ENCODE measurements at places on chromosomes 1 and 21. TPM values are rescaled to one million over a fixed set of nuclear protein-coding genes. Genes with fewer than 3 reads are reported as not detected.
A peak's percentile ranks its signal among the peaks of the same experiment; 100 is the strongest.

DNA sequence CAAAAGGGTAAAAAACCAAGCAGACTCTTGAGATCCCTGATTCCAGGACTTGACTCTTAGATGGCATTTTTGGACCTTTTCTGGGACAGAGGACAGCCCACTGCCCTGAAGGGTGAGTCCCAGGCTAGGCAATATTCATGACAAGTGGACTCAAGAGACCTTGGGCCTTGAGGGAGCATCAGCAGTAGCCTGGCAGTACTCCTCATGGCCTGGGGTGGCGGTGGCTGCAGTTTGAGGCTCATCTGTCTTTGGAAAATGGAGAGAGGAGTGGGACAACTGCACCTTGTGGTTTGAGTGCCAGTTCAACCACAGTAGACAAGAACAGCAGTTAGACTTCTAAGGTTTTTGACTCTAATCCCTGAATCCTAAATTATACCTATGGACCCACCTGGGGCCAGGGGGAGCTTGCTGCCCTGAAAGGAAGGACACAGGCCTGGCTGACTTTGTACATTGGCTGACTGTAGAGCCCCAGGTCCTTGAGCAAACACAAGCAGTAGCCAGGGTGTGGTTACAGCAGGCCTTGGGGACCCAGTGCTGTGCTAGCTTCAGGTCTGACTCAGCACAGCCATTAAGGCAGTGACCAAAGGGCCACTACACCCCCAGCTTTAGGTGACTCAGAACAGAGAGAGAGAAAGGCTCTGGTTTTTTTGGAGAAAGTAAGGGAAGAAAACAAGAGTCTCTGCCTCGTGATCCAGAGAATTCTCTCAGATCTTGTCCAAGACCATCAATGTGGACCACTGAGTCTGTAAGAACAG is 1023.2 kb downstream of the KCNT2 start:
- no peak for DNase-seq

DNA sequence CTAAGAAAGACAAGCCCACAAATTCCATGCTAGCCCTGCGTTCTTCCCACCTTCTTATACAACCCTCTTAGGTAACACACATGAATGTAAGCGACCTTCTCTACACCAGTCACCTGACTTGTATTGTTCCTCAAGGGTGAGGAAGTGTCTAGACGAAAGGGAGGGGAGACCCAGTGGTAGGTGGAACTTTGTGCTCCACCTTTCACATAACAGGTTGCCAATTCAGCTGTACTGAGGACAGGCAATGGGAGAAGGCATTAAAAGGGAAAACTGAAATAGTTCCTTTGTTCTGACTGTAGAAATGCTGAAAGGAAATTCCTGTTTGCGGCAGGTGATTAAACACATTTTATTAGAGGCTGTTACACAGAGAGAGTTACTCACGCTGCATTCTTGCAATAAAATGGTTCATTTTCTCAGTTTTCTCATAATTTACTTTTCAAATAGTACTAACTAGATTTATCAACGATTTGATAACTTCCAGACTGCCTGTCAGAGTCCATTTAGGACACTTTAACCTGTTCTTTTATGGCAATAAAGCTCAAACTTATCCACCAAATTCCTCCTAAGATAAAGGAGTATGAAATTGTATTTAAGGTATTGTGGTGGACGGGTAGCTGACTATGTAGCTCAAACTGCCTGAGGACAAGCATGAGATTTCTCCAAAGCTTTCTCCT is 17.8 kb upstream of the CHRM3 start:
- no peak for DNase-seq

DNA sequence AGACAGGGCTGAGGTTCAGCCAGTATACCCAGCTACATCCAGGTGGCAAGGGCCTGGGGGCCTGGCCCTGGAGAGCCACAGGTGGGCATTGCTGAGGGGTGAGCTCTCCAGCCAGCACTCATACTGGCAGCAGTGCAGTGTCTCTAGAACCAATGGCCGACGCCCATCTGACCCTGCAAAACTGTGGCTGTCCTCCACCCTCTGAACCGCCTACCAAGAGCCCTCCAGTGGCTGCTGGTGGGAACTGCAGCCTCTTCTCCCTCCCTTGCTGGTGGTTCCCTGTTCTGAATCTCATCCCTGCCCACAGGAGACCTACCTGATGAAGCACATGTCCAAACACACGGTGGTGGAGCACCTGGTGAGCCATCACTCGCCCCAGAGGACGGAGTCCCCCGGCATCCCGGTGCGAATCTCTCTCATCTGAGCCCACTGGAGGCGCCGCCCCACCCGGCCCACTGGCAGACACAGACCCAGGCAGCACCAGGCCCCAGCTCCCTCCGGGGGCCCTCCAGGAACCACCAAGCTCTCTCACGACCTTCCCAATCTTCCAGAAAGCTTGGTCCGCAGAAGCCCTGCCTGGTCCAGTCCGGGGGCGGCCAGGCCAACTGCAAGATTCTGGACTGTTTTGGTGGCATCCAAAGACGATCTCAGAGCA is 22.1 kb downstream of the A3GALT2 start:
- peak; percentile 74 for DNase-seq

GRCh38 chr1:44515416-44515815 is 110.4 kb downstream of the RNF220 start:
- DNase-seq: no peak

DNA sequence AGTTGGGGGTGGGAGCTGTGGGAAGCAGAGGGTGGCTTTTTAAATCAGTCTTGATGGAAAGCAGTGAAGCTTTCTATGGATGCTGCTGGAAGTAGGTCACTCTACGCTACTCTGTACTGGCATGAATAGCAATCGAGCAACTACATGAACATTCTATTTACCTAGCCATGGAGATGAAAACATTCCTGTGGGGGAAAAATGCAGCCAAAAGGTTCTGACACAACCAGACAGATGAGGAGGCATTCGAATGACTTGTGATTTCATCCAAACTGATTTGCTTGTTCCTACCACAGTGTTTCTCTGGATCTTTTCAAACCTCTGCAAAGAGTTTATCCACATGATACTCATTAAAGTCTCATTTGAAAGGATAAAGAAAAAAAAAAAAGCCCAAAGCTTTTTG is 95.0 kb downstream of the ASTN1 start:
- DNase-seq: no peak

DNA sequence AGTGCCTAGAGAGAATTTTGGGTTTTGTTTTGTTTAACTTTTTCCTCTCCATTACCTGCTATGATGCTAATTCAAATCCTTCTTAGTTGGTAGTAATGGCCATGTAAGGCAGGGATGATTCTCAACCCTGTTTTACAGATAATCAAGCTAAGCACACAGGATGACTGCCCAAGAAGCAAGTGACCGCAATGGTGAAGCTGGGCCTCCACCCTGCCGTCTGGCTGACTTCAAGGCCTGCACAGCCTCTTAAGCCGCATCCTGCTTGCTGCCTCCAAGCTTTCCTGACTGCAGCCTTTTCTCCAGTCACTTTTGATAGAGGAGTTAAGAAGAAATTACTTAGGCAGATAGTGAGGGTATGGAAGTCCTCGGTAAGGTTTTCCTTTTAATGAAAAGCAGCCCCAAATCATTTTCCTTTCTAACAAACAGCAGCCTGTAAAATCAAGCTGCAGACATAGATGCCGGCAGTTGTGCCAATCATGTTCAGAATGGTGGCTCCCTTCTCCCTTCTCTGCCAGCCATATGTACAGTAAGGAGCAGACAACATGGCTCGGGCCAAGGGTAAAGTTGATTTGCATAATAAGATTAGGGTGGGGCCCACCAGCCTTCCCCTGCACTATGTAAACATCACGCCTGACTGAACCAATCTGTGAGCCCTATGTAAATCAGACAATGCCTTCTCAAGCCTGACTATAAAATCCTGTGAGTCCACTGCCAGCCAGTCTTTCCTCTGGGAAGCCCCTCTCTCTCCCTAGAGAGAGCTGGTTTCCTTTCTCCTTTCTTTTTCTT is 8.8 kb upstream of the CTBS start:
- no peak for DNase-seq

DNA sequence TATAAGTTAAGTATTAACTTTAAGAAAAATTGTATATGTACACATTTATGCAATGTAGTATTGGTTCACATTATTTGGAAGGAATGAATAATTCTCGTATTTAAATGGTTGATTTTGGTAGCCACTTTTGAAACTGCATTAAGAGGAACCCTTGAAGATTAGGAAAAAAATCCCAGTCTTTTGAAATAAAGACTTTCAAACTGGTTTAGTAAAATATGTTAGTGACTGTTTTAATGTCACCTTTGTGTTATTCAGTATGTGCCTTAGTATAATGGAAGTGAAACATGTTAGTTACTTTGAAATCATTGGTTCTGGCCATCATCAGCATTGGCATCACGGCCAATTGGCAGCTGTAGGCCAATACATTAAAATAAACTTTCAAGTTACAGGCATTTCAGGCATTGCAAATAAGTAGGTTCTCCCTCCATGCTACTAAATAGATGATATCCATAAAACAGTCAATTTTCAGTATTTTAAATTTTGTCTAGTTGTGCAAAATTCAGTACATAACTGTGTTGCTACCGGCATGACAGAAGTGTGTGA is 4.4 kb downstream of the MIER1 start:
- no peak for DNase-seq

DNA sequence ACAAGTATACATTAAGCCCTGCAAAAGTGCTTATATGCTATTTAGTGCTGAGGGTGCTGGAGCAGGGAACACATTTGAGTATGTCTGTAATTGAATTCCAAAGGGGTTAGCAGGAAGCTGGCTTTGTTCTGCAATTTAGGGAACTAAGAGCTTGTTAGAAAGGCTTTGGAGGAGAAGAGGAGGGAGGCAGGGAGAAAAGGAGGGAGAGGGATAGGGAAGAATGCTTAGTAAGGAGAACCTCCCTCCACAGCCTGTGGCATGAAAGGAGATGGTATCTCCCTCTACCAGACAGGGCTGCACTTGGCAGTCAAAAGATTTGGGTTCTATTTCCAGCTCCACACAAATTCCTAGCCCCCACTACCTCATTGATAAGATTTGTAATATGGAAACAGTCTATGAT is 217.8 kb downstream of the DAB1 start:
- DNase-seq: no peak

DNA sequence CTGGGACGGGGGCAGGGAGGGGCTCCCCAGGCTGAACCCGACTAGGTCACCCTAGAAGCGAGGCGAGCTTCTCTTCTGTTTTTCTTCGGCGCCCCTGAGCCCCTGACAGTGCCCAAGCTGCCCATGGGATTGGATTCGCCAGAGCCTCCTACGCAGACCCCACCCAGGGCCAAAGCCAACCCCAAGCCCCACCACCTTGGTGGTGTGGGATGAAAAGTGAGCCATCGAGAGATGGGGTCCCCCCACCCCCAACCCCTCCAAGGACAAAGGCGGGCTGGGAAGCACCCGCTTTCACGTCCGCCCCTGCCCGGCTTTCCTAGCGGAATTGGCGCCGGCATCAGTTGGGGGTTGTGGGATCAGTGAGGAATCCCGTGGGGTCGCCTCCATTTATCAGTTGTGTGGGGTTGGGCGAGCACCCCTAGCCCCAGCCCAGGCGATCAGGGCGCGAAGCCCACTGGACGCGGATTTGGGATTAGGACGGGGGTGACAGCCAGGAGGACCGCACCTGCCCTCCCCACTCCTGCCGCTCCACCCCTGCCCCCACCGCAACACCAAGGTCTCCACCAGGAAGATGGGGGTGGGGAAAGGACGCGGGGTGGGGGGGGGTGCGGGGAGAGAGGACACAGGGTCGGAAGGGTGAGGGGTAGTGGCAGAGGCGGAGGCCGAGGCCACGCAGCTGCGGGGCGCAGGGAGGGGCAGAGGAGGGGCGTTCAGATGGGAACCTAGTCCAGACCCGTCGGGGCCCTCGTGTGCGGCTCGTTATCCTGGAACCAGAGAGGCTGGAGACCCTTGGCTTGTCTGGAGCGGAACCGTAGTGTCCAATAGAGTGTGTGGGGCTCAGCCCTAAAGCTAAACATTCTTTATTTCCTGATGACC is 4.4 kb downstream of the TSPEAR start:
- DNase-seq: no peak

GRCh38 chr1:62589321-62589720 is 8.0 kb upstream of the ANGPTL3 start:
- DNase-seq: no peak

DNA sequence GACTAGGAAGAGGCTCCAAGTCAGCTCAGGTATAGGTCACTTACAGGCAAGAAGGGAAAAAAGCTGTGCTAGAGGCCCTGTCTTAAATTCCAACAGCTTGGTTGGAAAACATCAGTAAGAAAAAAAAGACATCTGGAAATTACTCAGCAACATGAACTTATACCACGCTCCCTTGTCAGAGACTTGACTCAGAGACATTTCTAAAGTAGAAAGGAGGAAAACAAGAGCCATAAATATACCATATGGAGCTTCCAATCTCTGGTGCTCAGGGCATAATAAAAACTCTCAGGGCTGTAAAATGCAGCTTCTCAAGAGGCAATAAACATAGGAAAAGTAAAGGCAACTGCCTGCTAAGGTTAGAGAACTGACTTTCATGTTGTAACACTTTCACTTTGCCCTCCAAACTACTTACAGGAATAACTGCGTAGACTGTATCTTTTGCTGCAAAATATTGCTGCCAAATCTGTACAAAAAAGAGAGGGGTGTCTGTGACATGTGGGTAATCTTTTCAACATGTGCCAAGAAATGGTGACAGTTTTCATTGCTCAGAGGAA is 14.7 kb downstream of the ATPAF1 start:
- DNase-seq: no peak

DNA sequence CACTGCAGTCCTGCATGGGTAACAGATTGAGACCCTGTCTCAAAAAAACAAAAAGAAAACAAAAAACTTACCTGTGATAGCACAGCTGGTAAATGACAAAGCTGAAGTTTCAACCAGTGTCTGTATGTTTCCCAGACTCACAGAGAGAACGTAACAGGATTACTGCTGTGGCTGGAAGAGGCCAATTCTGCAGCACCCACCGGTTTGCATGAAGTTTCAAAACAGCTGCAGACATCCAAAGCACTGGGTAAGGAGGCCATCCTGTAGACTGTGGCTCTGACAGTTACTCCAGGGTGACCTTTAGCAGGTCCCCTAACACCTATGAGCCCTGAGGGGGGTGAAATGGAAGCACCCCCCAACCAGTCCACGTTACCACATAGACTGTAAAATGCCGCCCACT is 7.5 kb downstream of the ID3 start:
- no peak for DNase-seq

- DNase-seq: no peak
Measured at GRCh38 chr21:43892984-43893535, 28.0 kb downstream of the AGPAT3 start.

The ST6GALNAC5 gene
- 60.7 TPM for total RNA-seq

The CLEC20A gene
- total RNA-seq: not detected

The VSIG8 gene
- total RNA-seq: not detected

The DMBX1 gene
- total RNA-seq: not detected

The GSTM5 gene
- 3.7 TPM for total RNA-seq

The SPRR2E gene
- not detected for total RNA-seq

The PIGV gene
- total RNA-seq: 4.5 TPM

The OR6N1 gene
- total RNA-seq: not detected

The CA6 gene
- total RNA-seq: not detected
